Left ventricle myocardium superior (tissue), 1 donor: ENCODE measurements at places on chromosomes 2 and 18. TPM values are rescaled to one million over a fixed set of nuclear protein-coding genes. Genes with fewer than 3 reads are reported as not detected.

GRCh38 chr2:135985826-135986393, 484 bp upstream of the DARS1 start:
- DNase-seq = no peak

- DNase-seq = no peak
Observed at GRCh38 chr2:168705534-168706470, 96.6 kb upstream of the NOSTRIN start.

DNA sequence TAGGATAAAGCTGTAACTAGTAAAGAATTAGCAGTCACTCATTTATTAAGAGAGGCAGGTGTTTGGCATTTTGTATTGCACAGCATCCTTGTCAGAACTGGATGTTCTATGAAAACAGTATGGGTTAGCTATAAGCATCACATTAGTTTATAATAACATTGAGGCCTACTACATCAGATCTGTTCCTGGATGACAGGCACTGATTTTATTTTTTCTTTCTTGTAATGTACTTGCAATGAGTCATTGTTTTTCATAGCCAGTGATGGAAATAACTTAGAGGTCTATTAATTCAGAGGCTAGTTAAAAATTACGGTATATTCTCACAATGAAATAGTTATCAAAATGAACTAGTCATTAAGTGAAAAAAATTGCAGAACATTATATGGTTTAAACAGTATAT, 13.0 kb upstream of the RMDN2 start:
- DNase-seq = no peak

DNA sequence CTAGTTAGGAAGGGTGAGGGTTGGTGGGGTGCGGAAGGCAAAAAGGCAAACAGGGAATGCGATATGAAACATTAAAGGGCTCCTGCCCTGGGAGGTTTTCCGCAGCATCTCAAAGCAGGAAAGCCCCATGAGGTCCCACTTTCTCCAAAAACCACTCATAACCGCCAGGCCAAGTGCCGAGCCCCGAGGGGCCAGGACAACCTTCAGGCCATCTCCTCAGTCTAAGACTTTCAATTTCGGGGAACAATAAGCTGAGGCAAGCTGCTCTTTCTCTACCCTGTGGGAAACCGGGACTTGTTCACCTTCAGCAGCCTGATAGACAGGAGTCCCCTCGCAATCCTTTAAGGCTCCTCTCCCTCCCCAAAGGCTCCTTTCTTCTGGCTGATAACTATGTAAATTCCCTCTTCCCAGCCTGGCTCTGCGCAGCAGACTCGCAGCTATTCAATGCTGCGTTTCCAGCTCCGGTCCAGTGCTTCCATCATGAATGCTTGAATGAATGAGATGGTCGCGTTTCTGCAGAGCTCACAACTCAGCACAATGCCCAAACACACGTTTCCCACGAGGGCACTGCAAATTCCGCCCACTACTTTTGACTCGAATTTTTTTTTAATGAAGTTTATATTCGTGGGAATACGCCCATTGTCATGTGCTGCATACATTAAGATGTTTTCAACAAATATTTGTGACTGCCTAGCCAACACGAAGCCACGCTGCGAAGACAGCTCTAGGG, 1.4 kb downstream of the LAMA1 start:
- no peak for DNase-seq

DNA sequence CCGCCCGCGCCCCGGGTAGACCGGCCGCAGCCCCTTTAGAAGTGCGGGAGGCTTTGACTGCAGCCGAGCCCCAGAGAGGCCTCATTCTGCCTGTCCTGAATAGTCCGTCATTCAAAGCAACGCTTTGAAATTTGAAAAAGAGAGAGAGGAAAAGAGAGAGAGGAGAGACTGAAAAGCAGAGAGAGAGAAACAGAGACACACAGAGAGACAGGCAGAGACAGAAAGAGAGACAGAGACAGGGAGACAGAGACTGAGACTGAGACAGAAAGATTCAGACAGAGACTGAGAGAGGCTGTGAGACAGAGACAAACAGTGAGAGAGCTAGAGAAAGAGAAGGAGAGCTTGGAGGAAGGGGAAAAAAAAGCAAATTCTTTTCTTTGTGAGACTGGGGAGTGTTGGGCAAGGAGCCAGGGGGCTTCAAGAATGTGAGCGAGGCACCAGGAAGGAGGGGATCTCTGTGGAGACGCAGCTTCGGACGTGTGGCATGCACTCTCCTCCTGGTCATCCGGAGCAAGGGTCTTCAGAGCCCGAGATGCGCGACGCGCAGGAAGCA, 73.1 kb downstream of the MYCN start:
- no peak for DNase-seq

DNA sequence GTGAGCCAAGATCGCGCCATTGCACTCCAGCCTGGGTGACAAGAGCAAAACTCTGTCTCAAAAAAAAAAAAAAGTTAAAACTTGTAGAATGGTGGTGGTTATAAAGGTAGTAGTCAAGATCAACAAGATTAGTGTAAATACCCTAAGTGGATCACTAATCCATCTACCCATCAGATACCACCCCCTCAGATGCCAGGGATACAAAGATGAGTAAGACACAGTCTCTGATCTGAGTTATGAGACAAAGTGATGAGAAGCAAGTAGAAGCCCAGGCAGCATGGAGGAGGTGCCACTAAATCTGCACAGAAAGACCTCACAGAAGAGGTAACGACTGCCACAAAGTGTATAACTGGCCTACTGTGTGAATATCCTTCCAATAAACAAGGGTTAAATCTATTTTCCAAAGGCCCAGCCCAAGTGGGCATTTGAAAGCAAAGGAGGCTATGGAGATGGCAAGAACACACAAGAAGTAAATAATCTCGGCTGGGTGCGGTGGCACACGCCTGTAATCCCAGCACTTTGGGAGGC, 20.2 kb downstream of the NFE2L2 start:
- DNase-seq = no peak

- peak; percentile 78 for DNase-seq
Observed at GRCh38 chr2:96353032-96353561, 17.5 kb downstream of the NCAPH start.

DNA sequence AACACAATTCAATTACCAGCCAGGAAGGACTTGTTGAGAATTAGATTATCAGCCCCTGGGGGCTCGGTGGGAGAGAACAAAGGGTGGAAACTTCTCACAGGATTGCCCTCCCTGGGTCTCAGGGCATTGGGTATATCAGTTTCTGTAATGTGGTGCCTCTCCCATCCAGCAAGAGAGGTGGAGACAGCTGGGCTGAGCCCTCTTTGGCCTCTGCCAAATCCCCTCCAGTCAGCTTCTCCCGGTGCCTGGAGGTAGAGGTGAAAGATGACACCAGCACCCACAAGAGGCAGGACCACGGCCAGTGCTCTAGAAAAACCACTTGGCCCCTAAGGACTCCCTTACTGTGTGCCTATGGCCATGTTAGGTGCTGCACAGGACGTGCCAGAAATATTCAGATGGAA, 179.7 kb downstream of the HAUS1 start:
- DNase-seq = no peak

GRCh38 chr18:33839452-33840211, 261.6 kb downstream of the ASXL3 start:
- no peak for DNase-seq

GRCh38 chr18:24926649-24927048, 425.3 kb downstream of the ZNF521 start:
- no peak for DNase-seq

- no peak for DNase-seq
Observed at GRCh38 chr2:65580824-65581223, 148.4 kb upstream of the SPRED2 start.

DNA sequence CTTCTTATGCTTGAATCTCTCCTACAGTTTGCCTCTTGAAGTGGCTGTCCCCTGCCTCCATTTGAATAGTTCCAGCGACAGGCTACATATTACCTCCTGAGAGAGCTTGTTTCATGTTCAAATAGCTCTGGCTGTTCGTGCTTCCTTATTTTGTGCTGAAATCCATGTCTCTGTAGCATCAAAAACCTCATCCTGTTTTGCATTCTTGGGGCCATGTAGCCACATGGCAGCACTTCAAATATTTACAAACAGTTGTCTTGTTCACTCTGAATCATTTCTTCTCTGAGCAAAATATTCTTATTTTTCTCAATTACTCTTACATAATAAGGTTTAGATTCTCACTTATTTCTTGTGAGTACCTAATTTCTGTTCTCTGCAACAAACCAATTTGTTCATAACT, 1243.1 kb upstream of the NXPH2 start:
- no peak for DNase-seq

GRCh38 chr18:52254367-52254766, 85.6 kb upstream of the DCC start:
- DNase-seq = no peak

GRCh38 chr2:112646102-112646719, 472 bp downstream of the SLC20A1 start:
- DNase-seq = peak; percentile 76

DNA sequence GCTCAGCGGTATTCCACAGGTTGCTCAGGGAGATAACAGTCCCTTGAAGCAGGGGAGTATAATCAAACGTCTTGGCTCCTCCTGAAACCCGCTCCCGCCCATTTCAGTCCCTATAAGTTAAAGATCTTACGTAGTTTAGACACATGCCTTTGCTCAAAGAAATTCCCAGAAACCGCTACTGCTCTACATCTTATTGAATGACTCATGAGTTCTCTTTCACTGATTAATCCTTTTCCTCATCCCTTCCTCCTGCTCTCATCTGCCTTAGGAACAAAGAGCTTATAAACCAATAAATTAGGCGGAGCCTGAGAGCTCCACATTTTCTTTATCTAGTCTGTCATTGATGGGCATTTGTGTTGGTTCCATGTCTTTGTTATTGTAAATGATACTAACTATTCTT, 4.2 kb upstream of the SERPINB4 start:
- DNase-seq = no peak

- DNase-seq = no peak
Observed at GRCh38 chr2:70199320-70199864, 8.6 kb upstream of the C2orf42 start.

GRCh38 chr2:23028106-23028505, 356.9 kb upstream of the KLHL29 start:
- no peak for DNase-seq

The MAP3K20 gene
- total RNA-seq = 429 TPM

The BBS5 gene
- total RNA-seq = 7.5 TPM

The HNMT gene
- total RNA-seq = 11.0 TPM

The HAAO gene
- total RNA-seq = 1.9 TPM

The LYG2 gene
- not detected for total RNA-seq

The CABLES1 gene
- total RNA-seq = 3.2 TPM

The UGT1A3 gene
- not detected for total RNA-seq
